ENCODE measurements at places on chromosomes 2 and 18. TPM values are rescaled to one million over a fixed set of nuclear protein-coding genes. Genes with fewer than 3 reads are reported as not detected.

The DSC1 gene
- not detected for polyA plus RNA-seq

The PER2 gene
- 2.6 TPM for polyA plus RNA-seq

The CAVIN2 gene
- polyA plus RNA-seq = not detected

The SLC35F5 gene
- 4.6 TPM for polyA plus RNA-seq

The NMUR1 gene
- polyA plus RNA-seq = 0.90 TPM

DNA sequence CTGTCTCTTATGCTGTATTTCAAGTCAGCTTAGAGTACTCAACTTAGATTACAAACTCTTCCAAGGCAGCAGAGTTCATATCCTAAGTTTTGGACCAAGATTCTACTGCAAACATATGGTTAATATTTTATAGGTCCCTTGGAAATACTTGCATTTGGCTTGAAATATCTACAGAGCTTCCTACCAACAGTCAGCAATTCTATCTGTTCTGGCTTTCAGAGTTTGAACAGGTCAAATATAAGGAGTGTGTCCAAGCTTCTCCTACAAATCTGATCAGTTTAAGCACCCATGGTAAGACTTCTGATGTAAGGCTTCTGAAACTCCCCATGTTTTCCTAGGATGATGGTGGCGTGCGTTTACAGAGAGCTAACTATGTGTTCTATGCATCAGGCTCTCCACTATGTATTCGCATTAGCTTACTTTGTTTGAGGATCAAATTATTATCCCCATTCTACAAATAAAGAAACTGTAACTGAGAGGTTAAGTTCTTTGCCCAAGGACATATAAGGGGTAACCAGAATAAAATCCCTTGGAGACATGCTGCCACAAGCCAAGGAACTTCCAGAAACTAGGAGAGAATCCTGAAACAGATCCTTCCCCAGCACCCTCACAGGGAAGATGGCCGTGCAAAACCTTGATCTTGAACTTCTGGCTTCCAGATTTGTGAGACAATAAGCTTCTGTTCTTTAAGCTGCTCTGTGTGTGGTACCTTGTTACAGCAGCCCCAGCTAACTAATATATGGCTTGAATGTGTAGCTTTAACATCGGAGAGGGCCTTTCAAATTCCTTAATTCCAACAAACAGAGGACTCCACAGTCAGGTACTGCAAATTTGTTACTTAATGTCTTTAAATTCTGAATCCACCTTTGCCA lies 55.1 kb downstream of the ATP8B1 start:
- DNase-seq = no peak

GRCh38 chr2:159879051-159879604 lies 81.1 kb upstream of the CD302 start:
- no peak for DNase-seq

DNA sequence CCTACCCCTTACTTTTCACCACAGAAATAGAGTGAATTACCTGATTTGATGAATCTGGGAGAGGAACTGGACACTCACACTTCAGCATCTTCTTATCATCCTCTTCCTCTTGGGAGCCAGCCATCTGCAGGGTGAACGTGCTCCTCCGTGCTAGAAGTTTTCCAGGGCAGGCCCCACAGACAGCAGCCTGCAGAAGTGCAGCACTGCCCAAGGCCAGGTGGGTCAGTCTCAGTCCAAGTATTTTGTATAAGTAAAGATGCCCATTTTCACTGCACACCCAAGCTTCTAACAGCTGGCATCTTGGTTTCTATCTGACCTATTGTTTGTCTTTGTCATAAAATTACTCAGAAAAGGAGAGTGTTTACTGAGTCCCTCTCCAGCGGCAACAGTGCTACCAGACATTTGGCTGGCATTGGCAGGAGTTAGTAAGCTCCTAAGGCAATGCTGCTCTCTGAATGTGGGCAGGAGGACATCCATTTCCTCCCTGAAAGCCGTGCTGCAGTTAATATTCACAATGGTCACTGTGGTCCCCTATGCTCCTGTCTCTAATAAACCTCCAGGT lies 222.6 kb upstream of the CTAGE1 start:
- no peak for DNase-seq

- DNase-seq = no peak
Measured at GRCh38 chr2:234670806-234671205, 173.9 kb upstream of the ARL4C start.

DNA sequence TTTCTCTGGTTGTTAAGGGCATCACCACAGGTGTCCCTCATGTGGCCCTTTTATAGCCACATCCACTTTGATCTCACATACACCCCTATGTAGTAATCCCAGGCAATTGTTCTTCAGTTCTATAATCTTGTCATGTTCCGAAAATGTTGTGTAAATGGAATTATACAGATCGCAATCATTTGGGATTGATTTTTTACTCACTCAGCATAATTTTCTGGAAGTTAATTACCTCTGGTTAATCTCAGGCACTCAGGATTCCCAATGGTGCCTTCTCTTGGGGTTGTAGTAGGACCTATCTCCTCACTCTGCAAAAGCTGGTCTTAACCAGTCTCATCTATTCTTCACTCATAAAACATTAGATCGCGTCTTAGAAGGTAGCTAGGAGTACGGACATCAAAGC lies 1549.6 kb upstream of the DDX18 start:
- no peak for DNase-seq

- DNase-seq = no peak
Measured at GRCh38 chr2:127694986-127695385, 6.3 kb upstream of the SFT2D3 start.

DNA sequence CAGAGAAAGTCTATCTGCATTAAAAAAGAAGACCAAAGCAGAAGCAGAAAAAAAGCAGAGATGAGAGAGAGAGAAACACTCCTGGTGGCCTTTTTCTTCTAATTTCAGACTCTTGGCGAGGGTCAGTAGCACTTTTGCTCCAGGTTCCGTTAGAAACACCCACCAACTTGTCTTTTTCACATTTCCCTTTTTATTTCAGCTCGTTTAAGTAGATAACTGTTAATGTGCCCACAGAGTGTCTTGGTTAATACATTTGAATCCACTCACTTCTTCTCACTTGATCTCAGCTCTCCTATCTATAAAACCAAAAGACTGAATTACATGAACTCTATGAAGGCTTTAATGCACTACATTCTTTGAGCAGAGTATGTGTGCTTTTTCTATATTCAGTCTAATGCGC lies 63.1 kb downstream of the AAK1 start:
- no peak for DNase-seq

DNA sequence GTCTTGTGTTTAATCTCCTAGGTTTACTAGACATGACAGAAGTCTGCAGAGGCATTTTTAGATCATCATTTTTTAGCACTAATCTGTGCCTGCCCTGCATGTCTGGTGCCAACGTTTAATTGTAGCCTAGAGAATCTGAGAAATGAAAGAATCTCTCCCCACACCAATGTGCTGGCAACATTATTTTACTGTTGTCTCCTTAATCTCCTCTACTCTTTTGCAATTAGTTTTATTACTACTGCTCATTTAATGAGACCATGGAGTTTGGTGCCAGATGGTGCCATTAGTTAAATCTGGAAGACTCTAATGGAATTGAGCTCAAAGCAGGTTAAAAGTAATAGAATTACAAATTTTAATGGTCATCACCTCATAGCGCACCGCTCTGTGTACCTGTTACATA lies 4.0 kb upstream of the SPP2 start:
- no peak for DNase-seq

DNA sequence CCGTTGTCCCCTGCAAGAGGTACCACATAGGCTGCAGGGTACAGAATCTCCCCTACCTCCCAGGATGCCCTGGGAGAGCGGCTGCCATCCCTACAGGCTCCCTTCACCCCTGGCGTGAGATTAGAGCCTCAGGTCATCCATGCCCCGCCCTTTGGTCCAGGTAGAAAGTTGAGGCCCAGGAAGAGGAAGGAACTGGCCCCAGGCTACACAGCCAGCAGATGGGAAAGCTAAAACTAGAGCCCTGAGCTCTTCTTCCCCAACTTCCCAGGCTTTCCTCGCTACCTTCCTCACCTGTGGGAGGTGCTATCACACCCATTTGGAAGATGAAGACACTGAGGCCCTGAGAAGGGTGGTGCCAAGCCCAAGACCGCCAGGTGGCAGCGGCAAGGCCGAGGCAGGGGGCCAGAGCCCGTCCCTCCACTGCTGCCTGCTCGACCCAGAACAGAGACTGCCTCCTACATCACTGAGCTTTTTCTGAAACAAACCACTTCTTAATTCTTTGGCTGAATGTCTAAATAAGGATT lies 25.8 kb downstream of the CIB4 start:
- DNase-seq = no peak

- no peak for DNase-seq
Measured at GRCh38 chr2:197628043-197628500, 47.3 kb downstream of the RFTN2 start.

- no peak for DNase-seq
Measured at GRCh38 chr2:36869606-36870005, 96.7 kb downstream of the STRN start.

DNA sequence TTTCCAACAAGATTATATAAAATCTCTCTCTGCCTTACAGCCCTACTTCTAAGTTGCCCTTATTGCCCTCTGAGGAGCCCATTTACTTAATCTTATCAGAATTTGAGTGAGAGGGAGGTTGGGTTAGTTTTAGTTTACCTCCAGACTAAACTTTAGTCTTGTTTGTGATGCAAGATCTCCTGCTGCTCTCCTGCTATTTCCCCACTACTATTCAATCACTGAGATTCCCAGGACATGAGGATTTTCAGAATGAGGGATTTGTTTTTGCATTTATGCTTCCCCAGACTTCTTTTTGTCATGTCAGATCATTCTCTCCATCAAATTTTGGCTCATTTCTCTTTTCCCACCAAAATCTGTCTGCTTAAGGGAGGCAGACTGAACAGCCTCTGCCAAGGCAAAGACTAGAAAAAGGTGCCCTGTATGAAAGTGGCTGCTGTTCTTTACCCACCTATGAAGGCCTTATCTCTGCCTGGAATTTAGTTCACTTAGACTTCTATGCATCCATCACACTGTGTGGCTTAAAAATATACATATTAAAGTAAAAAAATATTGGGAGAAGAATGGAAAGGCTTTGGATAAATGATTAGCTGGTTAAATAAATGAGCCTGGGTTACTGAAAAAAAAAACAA lies 401.3 kb downstream of the PID1 start:
- DNase-seq = no peak

- no peak for DNase-seq
Measured at GRCh38 chr2:241096979-241097378, 5.1 kb downstream of the MTERF4 start.

DNA sequence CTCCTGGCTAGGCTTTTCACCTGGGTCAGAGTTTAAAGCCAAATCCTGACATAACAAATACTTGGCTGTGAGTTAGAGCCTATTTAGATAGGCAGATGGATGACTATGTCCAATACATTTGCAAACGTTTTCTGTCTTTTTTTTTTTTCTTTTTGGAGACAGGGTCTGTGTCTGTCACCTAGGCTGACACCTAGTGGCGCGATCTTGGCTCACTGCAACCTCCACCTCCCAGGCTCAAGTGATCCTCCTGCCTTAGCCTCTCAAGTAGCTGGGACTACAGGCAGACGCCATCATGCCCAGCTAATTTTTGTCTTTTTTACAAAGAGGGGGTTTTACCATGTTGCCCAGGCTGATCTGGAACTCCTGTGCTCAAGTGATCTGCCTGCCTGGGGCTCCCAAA lies 124.8 kb downstream of the DYM start:
- no peak for DNase-seq

- no peak for DNase-seq
Measured at GRCh38 chr2:127536707-127537541, 1.4 kb downstream of the MYO7B start.
